ENCODE measurements at places on chromosomes 5 and 9. TPM values are rescaled to one million over a fixed set of nuclear protein-coding genes. Genes with fewer than 3 reads are reported as not detected.

Gene SPAAR
- not detected for total RNA-seq

Gene SPINK7
- not detected for total RNA-seq

Gene IL9
- not detected for total RNA-seq

Gene CARTPT
- total RNA-seq = not detected

Gene GPR21
- total RNA-seq = 1.3 TPM

Gene ARHGAP26
- total RNA-seq = 18.2 TPM

Gene SERINC5
- total RNA-seq = 99.3 TPM

Gene ERBIN
- total RNA-seq = 66.3 TPM

Gene FOXD4L4
- 0.19 TPM for total RNA-seq

Gene MZB1
- total RNA-seq = 8.0 TPM

Gene TICAM2
- 0.77 TPM for total RNA-seq

Data from activated naive CD4-positive, alpha-beta T cell treated with anti-CD3 and anti-CD28 coated beads, Interleukin-2, amount 10 ng/mL, durations not matched to agents 5 hours and 36 hours (primary cell).